ENCODE measurements at places on chromosomes 4 and X. TPM values are rescaled to one million over a fixed set of nuclear protein-coding genes. Genes with fewer than 3 reads are reported as not detected.

- DNase-seq, result no peak
Observed at GRCh38 chr4:48234575-48234974, 35.1 kb downstream of the TEC start.

DNA sequence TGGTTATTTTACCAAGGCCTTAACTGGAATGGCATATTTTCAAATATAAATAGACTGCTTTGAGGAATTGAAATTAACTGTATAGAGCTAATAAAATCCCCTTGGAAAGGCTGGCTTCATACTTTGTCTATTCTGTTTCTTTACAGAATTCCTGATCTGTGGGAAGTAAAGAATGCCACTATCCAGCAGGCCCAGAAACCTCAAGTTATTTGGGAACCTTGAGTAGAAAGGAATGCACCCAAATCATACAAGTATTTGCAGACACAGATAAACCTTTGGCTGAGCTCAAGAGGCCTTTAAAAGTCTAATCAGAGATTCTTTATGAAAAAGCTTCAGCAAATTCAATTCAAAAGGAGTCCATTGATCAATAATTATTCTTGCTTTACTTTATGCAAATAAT lies 975.7 kb upstream of the PABPC4L start:
- DNase-seq, result no peak

DNA sequence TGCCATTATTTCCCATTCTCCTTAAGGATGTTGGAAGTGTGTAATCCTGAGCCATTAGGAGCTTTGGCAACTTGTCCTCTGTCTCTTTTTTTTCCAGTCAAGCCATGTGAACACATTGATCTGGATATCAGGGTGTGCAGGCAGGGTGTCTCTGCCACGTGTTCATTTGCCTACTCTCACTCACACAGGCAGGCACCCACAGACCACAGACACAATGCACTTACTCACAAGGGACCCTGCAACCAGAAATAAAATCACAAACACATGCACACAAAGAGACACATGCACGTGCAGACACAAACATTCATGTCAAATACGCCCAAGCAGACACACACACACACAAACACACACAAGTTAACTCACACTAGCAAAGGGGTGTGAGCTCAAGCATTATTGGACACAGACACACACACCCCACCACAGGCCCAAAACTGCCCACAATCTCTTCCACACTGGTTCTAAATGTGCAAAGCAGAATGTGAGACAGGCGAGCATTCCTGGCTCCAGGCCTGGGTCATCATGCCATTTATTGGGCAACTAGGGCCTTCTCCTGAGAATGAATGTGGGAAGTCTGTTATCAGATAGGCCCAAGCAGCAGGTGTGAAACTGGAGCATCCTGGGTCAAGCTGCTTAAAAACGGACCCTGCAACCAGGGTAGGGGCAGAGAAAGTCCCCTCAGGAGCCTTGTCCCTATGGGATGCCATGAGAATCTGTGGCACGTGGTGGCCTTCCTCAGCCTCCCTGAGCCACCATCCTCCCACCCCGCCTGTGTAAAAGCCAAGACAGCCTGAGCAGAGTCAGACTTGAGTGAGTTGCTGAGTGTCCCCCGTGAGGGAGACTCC lies 63.4 kb downstream of the NBDY start:
- DNase-seq, result no peak

DNA sequence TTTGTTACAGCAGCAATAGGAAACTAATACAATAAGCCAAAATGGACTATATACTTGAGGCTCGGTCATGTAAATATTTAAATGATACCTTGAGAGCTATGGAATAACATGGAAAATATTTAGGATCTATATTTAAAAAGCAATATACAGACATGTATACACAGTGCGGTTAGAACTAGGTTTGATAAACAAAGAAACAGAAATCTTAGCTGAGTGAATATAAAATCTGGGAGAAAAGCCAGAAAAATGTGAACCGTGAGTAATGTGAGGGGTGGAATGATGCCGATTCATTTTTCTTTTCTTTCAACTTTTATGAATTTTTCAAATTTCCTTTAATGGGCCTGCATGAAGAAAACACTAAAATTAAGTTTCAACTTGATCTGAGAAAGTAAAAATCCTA lies 104.1 kb downstream of the ATXN3L start:
- DNase-seq, result no peak

DNA sequence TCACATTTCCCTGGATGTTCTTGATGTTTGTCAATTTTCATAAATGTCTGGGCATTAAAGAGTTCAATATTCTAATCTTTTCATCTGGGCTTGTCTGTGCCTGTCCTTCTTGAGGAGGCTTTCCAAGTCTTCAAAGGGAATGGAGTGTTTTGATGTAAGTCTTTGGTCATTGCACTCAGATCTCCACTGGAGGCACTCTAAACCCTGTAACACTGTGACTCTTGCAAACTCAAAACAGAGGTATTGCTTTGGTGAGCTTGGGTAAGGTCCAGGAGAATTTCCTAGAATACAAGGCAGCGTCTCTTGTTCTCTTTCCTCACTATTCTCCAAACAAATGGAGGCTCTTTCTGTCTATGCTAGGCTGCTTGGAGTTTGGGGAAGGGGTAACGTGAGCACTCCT lies 1118.1 kb upstream of the PABPC4L start:
- no peak for DNase-seq

DNA sequence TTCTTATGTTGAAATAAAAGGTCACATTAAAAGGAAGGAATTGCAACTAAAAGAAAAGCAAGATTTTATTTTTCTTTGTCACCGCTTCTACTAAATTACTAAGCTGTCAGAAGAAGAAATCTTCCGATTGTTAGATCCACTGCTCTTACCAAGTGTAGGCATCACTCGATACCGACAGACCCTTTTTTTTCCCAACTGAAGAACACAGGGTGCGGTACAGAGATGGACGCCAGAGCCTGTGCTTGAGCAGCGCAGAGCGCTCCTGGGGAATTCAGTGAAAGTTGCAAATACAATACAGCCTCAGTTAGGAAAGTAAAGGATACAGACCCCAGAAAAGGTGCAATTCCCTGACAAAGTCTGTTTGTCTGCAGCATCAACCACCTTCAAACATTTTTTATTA lies 94.9 kb upstream of the WDR17 start:
- DNase-seq, result no peak

GRCh38 chr4:101846550-101846949 lies 56.0 kb downstream of the BANK1 start:
- DNase-seq, result no peak

- DNase-seq, result no peak
Observed at GRCh38 chr4:5883916-5884315, 9.0 kb downstream of the CRMP1 start.

Gene SPANXC
- polyA plus RNA-seq, result not detected

Gene BEND4
- polyA plus RNA-seq, result not detected

Gene TSPAN7
- polyA plus RNA-seq, result 98.3 TPM

Gene AKAP4
- polyA plus RNA-seq, result not detected

Gene MTMR8
- polyA plus RNA-seq, result 1.3 TPM

Gene ADRA2C
- polyA plus RNA-seq, result 21.9 TPM

Data from kidney (tissue), 22 donors.